SK-N-SH (cell line): ENCODE measurements at places on chromosomes 5 and 9.

DNA sequence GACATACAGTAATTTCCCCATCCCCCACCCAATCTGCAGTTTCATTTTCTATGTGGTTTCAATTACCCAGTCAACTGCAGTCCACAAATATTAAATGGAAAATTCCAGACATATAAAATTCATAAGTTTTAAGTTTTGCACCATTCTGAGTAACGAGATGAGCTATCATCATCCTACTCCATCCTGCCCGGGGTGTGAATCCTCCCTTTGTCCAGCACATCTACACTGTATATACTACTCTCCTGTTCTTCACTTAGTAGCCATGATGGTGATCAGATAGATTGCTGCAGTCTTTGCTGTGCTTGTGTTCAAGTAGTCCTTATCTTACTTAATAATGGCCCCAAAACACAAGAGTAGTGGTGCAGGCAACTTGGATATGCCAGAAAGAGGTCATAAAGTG is 11.3 kb downstream of the OXCT1 start:
- no peaks in the 10 kb centered on the region for H3K4me1 ChIP-seq
- no peak overlapping the region for H3K27ac ChIP-seq
- H3K4me3 ChIP-seq: no peak overlapping the region
- H3K36me3 ChIP-seq: peaks cover 54% of the 10 kb centered on the region

GRCh38 chr9:115208501-115208900 is 90.5 kb upstream of the TNC start:
- no peak for DNase-seq
- H3K4me1 ChIP-seq: peaks cover 50% of the 10 kb centered on the region
- no peaks in the 10 kb centered on the region for H3K27me3 ChIP-seq
- no peak overlapping the region for H3K4me3 ChIP-seq
- H3K36me3 ChIP-seq: no peaks in the 10 kb centered on the region

- H3K27ac ChIP-seq: no peak overlapping the region
- DNase-seq: no peak
- no peak overlapping the region for H3K4me3 ChIP-seq
Observed at GRCh38 chr9:114321759-114322158, 1.1 kb upstream of the ORM1 start.

DNA sequence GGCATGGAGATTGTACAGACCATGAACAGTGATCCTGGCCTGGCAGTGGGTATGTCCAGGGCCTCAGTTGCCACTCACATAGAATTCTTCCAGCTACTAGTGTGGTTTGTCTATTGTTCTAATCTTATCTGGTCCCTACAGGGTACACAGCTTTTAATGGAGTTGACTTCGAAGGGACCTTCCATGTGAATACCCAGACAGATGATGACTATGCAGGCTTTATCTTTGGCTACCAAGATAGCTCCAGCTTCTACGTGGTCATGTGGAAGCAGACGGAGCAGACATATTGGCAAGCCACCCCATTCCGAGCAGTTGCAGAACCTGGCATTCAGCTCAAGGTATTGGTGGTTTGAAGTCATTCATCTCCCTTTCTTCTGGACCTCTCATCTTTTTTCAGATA is 43.8 kb downstream of the THBS4 start:
- no peaks in the 10 kb centered on the region for H3K36me3 ChIP-seq
- no peaks in the 10 kb centered on the region for H3K27me3 ChIP-seq
- H3K4me3 ChIP-seq: no peak overlapping the region
- DNase-seq: no peak
- no peak overlapping the region for H3K27ac ChIP-seq
- peaks cover 10% of the 10 kb centered on the region; the same call in 1 of the 2 replicates for H3K4me1 ChIP-seq

GRCh38 chr5:68554571-68555279 is 339.2 kb downstream of the PIK3R1 start:
- DNase-seq: peak; percentile 72
- H3K27me3 ChIP-seq: no peaks in the 10 kb centered on the region
- peaks cover 9% of the 10 kb centered on the region for H3K4me1 ChIP-seq
- H3K4me3 ChIP-seq: no peak overlapping the region

- H3K4me1 ChIP-seq: no peaks in the 10 kb centered on the region
- H3K27ac ChIP-seq: no peak overlapping the region
- no peak for DNase-seq
- H3K36me3 ChIP-seq: no peaks in the 10 kb centered on the region
Observed at GRCh38 chr5:2381070-2381469, 370.4 kb downstream of the IRX2 start.

- no peaks in the 10 kb centered on the region for H3K27me3 ChIP-seq
- peaks cover 3% of the 10 kb centered on the region; the same call in 1 of the 2 replicates for H3K36me3 ChIP-seq
- peaks cover 6% of the 10 kb centered on the region; the same call in 1 of the 2 replicates for H3K4me1 ChIP-seq
- no peak for DNase-seq
- H3K27ac ChIP-seq: no peak overlapping the region; the same call in 1 of the 2 replicates
Observed at GRCh38 chr5:32277798-32278197, 34.9 kb downstream of the MTMR12 start.

- H3K27ac ChIP-seq: no peak overlapping the region
- no peak for DNase-seq
- H3K27me3 ChIP-seq: no peaks in the 10 kb centered on the region; the same call in 1 of the 2 replicates
- H3K4me3 ChIP-seq: no peak overlapping the region
- H3K4me1 ChIP-seq: no peaks in the 10 kb centered on the region; the same call in 1 of the 2 replicates
- no peaks in the 10 kb centered on the region for H3K36me3 ChIP-seq
Observed at GRCh38 chr5:16508730-16509531, 43.3 kb upstream of the ZNF622 start.

- no peaks in the 10 kb centered on the region for H3K27me3 ChIP-seq
- H3K27ac ChIP-seq: no peak overlapping the region
- no peaks in the 10 kb centered on the region; the same call in 1 of the 2 replicates for H3K4me1 ChIP-seq
- no peaks in the 10 kb centered on the region for H3K36me3 ChIP-seq
Observed at GRCh38 chr5:35854248-35854647, 2.4 kb upstream of the IL7R start.

- no peak overlapping the region for H3K4me3 ChIP-seq
- H3K27ac ChIP-seq: no peak overlapping the region
- no peak for DNase-seq
- no peaks in the 10 kb centered on the region for H3K27me3 ChIP-seq
Observed at GRCh38 chr5:95519151-95519550, 35.6 kb downstream of the SKIC3 start.

- peaks cover 16% of the 10 kb centered on the region; the same call in 1 of the 2 replicates for H3K36me3 ChIP-seq
- H3K27ac ChIP-seq: no peak overlapping the region
- DNase-seq: no peak
- H3K4me3 ChIP-seq: no peak overlapping the region
- H3K27me3 ChIP-seq: no peaks in the 10 kb centered on the region
Observed at GRCh38 chr5:84057211-84057610, 327.5 kb downstream of the EDIL3 start.

DNA sequence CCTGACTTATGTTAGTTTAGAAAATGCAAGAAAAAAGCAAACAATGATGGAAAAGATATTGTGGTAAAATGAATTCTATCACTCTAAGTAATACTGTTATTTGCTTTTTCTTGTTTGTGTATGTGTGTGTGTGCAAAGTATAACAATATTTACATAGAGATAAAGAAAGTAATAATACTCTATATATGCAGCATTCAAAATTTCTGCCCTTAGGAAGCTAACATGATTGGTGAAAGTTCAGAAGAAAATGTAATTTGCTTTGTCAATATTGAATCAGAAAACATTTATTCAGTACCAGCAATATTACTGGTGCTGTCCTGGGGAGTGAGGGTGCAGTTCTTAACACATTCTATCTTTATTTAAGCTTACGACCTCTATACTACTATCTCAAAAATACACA is 12.9 kb upstream of the PRDM9 start:
- H3K27ac ChIP-seq: no peak overlapping the region
- no peak for DNase-seq
- H3K4me1 ChIP-seq: no peaks in the 10 kb centered on the region
- H3K27me3 ChIP-seq: no peaks in the 10 kb centered on the region; the same call in 1 of the 2 replicates
- no peaks in the 10 kb centered on the region for H3K36me3 ChIP-seq

DNA sequence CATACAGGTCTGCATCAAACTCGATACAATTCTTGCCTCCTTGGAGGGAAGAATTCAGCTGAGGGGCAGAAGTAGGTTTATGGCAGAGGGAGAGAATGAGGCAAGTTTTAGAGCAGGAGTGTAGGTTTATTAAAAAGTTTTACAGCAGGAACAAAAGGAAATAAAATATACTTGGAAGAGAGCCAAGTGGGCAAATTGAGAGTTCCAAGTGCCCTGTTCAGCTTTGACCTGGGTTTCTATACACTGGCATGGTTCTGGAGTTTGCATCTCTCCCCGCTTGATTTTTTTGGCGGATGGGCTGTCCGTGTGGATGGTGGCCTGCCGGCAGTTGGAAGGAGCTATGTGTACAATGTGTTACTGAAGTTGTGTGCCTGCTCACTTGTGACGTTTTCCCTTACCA is 116.1 kb downstream of the ALDH1A1 start:
- no peaks in the 10 kb centered on the region for H3K36me3 ChIP-seq
- H3K27ac ChIP-seq: no peak overlapping the region
- no peak for DNase-seq
- H3K27me3 ChIP-seq: no peaks in the 10 kb centered on the region
- H3K4me1 ChIP-seq: no peaks in the 10 kb centered on the region

GRCh38 chr5:14110196-14110595 is 32.9 kb upstream of the TRIO start:
- no peak overlapping the region for H3K27ac ChIP-seq
- H3K36me3 ChIP-seq: no peaks in the 10 kb centered on the region
- DNase-seq: no peak
- no peaks in the 10 kb centered on the region for H3K27me3 ChIP-seq
- H3K4me1 ChIP-seq: peaks cover 25% of the 10 kb centered on the region; the same call in 1 of the 2 replicates

GRCh38 chr5:113902917-113903660 is 389.6 kb downstream of the YTHDC2 start:
- no peaks in the 10 kb centered on the region for H3K4me1 ChIP-seq
- no peaks in the 10 kb centered on the region for H3K36me3 ChIP-seq
- DNase-seq: no peak
- no peak overlapping the region for H3K4me3 ChIP-seq
- no peak overlapping the region for H3K27ac ChIP-seq

DNA sequence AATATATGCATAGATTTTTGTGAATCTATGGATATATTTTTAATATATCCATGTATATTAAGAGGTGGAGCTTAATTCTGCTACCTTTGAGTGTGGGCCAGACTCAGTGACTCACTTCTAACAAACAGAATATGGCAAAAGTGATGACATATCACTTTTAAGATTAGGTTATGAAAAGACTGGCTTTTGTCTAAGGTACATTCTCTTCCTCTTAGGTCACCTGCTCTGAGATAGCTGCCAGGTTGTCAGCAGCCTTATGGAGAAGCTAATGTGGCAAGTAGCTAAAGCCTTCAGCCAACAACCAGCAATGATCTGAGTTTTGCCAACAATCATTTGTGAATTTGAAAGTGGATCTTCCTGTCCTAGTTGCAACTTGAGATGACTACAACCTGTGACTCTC is 83.8 kb downstream of the ANKRD31 start:
- no peaks in the 10 kb centered on the region for H3K36me3 ChIP-seq
- no peaks in the 10 kb centered on the region for H3K27me3 ChIP-seq
- no peak overlapping the region for H3K27ac ChIP-seq
- no peak for DNase-seq
- no peaks in the 10 kb centered on the region for H3K4me1 ChIP-seq

DNA sequence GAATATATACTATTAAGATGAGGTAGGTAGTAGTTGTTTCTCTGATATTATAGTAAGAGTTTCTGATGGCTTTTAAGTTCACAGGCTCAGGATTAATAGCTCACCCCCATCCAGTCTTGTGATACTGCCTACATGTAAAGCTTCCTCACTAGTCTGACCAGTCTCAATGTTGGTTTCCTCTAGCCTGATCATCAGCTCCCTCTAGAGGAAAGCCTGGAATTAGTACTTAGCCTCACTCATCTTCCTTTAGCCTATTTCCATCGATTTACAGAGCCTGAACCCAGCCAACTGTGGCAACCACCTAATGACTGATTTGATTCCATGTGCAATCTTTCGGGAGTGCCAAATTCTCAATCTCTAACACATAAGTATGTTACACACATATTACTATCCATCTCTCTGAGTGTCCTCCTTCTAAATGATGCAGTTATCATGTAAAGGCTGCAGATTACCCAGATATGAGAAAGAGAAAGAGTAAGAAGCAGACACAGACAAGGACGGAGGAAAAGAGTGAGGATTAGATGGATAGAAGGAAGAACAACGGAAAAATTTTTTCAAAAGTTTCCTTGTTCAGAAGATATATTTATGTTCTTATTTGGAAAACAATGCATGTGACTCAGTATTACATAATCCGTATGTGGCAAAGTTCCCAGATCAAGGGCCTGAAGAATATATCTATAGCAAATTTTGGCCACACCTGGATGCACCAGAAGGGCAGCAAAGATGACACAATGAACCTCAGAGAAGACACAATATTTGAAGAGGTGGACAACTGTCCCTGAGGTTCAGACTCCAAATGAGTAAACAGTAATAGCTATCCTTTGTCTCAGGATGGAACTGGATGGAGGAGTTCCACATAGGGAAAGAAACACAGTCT is 333.7 kb downstream of the ELAVL2 start:
- peak overlapping the region; percentile 24; the same call in 1 of the 2 replicates for H3K4me3 ChIP-seq
- no peak overlapping the region for H3K27ac ChIP-seq
- H3K4me1 ChIP-seq: no peaks in the 10 kb centered on the region
- no peaks in the 10 kb centered on the region for H3K27me3 ChIP-seq
- no peaks in the 10 kb centered on the region for H3K36me3 ChIP-seq

GRCh38 chr9:114225561-114226212 is 70.3 kb downstream of the COL27A1 start:
- no peak for DNase-seq
- H3K27ac ChIP-seq: peak overlapping the region; percentile 89
- H3K4me3 ChIP-seq: no peak overlapping the region
- no peaks in the 10 kb centered on the region for H3K27me3 ChIP-seq
- H3K4me1 ChIP-seq: peaks cover 23% of the 10 kb centered on the region; the same call in 1 of the 2 replicates

DNA sequence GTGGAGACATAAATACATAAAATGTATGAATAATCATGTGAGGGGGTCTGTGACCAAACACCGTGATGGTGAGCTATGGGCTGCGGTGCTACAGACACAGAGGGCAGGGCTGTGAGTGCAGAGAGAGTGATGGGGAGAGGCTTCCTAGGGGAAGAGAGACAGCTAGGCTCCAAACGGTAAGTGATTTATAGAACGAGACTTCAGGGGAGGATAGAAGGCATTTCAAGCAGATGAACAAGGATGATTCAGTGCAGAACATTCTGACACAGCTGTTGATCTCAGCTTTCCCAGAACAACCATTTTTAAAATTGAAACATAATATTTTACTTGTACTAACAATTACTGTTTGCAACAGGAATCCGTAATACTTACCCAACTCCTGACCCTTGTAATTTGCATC is 100.7 kb downstream of the GAS1 start:
- no peak overlapping the region for H3K27ac ChIP-seq
- H3K27me3 ChIP-seq: no peaks in the 10 kb centered on the region
- no peak overlapping the region for H3K4me3 ChIP-seq

DNA sequence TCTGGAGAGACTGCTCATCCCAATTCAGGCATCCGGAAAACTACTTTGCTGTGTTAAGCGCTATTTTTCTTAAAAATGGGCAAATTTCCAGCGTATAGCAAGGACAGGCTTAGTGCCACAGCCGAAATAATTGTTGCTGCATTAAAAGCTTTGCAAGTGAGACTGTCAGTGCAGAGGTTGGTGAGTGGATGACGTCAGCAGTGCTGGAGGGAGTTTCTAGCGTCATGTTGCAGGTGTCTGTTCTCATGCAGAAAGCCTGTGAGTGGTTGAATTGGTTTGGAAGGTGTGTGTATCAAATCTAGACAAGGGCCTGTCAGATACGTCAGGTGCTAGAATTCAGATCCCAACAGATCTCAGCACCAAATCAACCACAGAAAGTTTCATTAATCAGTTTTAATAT is 204.4 kb downstream of the TRIO start:
- DNase-seq: no peak
- no peak overlapping the region for H3K4me3 ChIP-seq
- peaks cover 53% of the 10 kb centered on the region for H3K36me3 ChIP-seq
- no peak overlapping the region; the same call in 1 of the 2 replicates for H3K27ac ChIP-seq

- no peak overlapping the region for H3K27ac ChIP-seq
- no peaks in the 10 kb centered on the region for H3K27me3 ChIP-seq
- H3K4me1 ChIP-seq: peaks cover 9% of the 10 kb centered on the region
- no peaks in the 10 kb centered on the region for H3K36me3 ChIP-seq
- no peak for DNase-seq
Observed at GRCh38 chr5:159339460-159339859, 9.2 kb upstream of the IL12B start.
